Stimulated activated effector memory CD8-positive, alpha-beta T cell treated with anti-CD3 and anti-CD28 coated beads, Interleukin-12 subunit alpha, Interleukin-12 subunit beta, amount 100 ng/mL, for 72 hours (primary cell): ENCODE measurements at places on chromosomes 4 and X.

GRCh38 chr4:185849664-185850550 lies 37.9 kb upstream of the SORBS2 start:
- DNase-seq = no peak

DNA sequence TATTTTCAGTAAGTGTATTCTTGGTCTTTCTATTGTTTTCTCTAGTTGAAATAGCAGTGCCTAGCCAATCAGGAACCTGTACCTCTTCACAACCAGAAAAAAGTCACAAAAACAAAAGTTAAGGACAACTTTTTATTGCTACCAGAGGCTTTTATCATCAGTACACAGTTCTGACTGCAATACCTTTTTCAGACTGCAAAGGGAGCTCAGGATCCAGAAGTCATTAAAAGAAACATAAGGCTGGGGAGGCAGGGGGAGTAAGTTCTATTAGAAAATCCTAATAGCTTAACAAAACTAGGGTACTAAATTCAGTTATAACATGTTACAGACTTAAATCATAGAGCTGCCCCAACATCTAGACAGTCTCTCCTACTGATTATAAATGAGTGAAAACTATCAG lies 28.8 kb downstream of the CCNI start:
- no peak for DNase-seq

DNA sequence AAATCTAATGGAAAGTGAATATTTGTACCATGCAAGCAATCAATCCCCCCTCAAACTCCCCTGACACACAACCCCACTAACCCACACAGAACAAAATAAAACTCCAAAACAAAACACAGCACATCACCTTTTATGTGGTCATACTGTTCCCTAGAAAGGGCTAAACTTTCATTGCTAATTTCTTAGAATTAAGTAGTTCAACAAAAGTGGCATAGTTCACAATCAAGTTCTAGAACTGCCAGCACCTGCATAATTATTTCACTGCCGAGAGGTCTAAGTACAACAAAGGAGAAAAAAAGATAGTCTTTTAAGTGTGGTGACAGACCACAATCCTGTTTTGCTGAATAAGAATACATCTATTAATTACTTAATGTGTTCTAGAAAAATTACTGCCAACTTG lies 58.8 kb downstream of the AMMECR1 start:
- DNase-seq = no peak

- no peak for DNase-seq
Observed at GRCh38 chrX:153969904-153970356, 1.7 kb downstream of the HCFC1 start.

DNA sequence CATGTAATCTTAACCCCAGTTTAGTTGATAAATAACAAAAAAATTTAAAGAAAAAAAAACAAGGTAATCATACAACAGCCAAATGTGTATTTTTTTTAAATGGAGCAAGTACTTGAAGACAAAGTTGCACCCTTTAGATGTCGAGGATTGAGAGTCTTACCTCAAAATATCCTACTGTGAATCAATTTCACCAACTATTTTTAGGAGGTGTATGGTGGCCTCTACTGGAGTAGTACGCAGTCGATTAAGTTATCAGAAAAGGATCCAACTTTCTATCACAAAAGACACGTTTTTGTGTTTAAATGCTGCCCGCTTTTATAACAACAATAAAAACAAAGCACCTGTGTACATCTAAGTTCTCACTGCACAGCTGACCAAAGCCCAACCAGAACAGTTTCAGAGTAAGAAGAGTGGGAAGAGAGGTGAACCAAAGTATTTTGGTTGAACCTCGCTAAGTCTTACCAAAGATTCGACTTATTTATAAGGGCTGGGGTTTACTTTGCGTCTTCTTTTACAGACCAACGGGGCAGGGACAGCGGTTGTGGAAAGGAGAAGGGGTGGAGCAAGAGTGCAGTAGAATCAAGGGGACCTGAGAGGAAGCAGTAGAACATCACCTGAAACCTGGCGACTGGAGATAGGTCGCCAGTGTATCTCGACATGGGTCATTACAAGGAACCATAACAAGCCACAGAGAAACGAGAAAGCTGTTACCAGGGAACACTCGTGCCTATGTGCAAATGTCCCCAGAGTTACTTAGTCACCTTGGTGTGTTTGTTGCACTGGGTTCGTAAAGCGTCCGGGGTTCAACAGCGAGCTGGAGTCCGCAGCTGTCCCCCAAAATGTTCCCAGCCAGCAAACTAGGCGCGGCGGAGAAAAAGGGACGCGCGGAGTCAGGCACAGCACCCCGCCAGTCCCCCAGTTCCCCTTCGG lies 1.1 kb downstream of the RPS6KA6 start:
- no peak for DNase-seq

DNA sequence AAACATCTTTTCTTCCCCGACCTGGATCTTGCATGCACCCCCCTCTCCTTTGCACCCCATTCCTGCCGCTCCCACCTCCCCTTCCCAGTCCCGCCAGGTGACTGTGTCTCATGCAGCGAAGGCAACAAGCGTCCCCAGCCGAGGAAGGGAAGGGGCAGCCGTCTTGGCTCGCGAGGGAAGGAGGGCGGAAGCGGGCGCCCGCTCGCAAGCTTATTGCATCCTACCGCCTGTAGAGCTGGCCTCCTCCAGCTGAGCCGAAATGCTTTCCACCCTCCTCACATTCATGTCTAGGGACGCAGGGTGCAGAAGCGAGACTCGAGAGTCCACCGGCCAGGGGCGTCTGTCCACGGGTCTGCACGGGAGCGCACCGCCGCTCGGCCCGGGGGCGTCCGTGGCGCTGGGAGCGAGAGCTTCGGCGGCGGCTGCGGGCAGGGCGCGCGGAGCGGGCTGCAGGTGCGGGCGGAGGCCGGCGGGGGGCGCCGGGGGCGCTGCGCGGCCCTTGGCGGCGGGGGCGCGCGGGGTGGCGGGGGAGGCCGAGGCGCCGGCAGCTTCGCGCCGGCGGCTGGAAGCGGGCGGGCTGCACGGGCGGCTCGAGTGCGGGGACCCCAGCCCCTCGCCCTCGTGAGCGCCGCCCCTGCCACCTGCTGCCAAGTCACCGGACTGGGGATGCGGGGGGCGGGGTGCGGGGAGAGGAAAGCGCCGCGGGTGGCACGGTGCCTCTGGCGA lies at the start of gene KCNIP4:
Gene KCNIP4 (minus strand): TSS at position 426 of the 726 bp plus-strand sequence.
- DNase-seq = no peak

- DNase-seq = no peak
Observed at GRCh38 chr4:143597276-143597675, 83.8 kb downstream of the SMARCA5 start.

DNA sequence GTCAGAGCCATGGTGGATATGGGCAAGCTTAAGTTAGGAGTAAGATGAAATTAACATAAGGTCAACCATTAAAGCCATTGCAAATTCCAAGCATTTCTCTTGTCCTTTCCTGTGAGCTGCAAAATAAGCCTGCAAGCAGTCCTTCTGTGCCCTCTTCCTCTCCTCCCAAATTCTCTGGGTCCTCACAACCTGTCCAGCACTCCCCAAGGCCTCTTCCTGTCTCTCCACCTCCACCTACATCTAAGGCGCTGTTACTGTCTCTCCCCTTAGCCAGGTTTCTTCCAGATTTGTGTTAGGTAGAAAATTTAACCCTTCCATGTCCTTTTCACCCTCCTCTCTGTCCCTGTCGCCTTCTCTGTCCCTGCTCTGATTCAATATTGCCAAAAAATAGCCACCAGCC lies 22.2 kb downstream of the ETDC start:
- DNase-seq = no peak

GRCh38 chr4:143399113-143399949 lies 62.7 kb downstream of the GAB1 start:
- no peak for DNase-seq

DNA sequence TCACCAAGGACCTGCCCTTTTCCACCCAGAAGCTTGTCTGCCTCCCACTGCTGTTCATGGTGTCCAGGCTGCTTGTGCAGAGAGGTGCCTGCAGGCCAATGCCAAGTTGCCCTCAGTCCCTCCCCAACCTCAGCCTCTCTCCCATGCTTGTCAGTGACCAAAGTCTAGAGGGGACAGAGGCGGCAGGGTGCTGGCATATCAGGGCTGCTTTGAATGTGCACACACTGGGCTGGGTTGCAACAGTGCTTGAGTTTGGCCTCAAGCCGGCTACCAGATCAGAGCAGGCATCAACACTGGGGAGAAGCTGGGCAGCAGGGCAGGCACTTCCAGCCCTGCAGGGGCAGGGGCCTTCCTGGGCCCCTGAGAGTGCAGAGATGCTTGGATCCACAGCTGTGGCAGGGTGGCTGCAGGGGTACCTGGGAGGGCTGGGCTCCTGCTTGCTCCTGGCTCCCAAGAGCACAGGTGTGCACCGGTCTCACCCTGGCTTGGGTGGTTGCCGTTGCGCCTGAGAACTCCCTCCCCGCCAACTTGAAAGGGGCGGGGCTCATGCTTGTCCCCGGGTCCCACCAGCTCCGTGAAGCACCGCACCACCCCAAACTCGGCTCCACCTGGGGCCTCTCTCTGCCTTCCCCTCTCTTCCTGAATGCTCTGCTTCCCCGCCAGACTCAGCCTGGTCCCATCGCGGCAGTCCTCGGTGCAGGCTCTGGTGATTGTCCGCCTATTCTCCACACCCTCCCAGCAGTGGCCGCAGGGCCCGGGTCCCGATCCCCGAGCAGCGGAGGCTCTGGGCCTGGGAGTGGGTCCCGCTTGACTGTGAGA lies 1681.9 kb upstream of the ADGRL3 start:
- no peak for DNase-seq

DNA sequence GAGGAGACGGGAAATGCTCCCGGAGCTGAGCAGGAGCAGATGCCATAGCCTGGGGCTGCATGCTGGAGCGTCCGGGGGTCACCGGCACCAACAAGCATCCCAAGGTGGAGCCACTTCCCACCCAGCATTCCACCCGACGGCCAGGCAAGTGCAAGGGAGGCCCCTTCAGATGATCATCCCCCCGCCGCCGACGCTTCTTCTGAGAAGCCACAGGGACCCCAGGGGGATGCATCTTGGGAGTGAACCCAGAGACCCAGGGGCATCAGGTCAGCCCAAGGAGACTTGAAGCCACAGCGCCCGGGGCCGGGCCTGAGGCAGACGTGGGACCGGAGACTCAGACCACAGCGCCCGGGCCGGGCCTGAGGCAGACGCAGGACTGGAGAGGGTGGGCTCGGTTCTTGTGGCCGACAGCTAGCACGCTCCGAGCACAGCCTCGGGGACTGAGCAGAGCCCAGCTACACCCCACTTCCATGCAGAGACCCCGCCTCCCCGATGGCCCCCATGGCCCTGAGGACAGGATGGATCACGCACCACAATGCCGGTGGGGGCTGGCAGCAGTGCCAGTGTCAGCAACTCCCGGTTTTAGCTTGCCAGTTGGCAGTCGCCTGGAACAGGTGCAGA lies 33.0 kb upstream of the CPLX1 start:
- no peak for DNase-seq

DNA sequence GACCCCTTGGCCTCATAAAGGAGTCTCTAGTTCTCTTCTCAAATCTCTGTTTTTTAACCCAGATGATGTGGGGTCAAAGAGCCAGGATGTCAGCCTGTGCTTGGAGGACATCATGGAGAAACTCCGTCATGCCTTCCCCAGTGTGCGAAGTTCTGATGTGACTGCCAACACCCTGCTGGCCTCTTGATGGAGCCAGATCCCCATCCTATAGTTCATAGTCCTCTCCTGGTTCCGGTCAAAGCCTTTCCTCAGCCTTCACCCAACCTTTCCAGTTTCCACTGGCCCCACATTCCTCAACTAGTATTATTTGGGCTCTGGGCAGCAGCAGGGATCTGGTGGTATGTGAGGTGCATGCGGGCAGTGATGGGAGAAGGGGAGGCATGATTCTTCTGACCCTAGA lies 30.7 kb downstream of the TAF7L start:
- DNase-seq = no peak

GRCh38 chr4:109406337-109406931 lies 27.2 kb upstream of the SEC24B start:
- peak; percentile 4 for DNase-seq

GRCh38 chr4:6502747-6503465 lies 30.5 kb upstream of the PPP2R2C start:
- DNase-seq = no peak

DNA sequence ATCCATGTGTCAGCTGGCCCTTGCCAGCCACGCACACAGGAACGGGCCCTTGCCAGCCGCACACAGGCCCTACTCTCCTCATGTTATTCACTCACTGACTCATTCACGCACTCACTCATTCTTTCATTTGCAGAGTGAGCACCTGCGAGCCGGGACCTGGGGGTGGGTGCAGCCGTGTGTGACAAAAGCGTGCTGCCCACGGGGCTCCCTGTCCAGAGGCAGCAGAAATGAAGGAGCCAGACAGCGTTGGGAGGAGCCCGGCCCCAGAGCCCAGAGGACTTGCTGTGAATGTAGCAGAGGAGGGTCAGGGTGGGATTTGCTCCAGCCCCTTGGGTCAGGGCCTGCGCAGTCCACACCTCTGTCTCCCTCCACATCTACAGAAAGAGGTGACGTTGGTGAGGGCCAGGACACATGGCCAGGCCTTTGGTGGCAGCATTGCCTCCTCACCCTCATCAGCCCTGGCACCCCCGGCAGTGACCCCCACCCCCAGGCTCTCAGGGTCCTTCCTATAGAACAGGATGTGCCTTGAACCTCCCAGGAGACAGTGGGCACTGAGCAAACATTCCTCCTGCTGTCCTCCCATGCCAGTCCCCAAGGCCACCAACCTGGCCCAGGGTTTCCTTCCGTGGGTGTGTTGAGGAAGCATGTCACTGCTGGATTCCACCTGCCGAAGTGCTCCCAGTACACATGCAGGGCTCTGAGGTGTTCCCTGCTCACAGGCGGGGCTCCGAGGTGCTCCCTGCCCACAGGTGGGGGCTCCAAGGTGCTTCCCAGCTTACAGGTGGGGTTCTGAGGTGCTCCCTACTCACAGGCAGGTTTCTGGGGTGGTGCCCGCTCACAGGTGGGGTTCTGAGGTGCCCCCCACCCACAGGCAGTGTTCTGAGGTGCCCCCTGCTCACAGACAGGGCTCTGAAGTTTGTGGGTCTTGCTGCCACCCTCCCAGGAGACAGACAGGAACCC lies 105.7 kb downstream of the HMX1 start:
- DNase-seq = no peak

- DNase-seq = no peak
Observed at GRCh38 chrX:22392133-22392948, 119.6 kb downstream of the CBLL2 start.

GRCh38 chrX:85992811-85993229 lies 54.5 kb downstream of the CHM start:
- DNase-seq = no peak

DNA sequence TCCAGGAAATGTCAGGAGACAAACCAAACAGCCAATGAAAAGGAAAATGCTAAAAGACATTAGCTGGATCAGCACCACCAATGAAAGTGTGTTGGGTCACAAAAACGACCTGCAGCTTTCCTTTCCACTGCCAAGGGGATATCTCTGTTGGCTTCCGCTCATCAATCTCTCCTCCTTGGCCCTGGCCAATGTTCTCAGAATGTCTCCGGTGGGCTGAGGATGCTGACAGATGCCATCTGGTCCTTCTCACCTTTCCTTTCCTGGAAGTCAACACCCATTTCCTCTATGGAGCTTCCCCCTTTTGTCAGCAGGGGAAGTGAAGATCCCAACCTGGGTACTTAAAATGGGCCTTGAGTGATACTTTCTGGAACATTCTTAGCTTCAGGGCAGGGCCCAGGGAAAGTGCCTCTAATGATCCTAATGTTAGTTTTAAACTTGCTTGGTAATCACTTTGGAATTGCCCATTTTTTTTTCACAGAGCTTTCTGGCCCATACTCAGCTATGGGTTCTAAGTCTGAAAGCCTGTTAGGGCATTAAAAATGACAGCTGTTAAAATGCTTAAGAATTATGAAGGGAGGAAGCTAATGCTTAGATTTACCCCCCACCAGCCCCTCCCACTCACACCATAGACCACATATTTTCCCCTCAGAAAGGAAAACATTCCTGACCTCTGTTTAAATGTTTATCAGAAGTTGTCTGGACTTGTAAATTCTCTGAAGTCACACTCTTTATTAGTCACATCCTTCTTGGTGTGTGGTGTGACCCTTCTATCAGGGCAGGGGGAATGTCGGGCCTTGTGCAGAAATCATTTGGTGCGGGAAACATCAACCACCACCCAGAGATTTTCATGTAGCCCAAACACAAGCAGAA lies 29.2 kb downstream of the IGFBP7 start:
- DNase-seq = no peak
